ENCODE measurements at places on chromosomes 5 and 9.

- no peak for DNase-seq
Measured at GRCh38 chr5:156401804-156402203, 74.8 kb downstream of the SGCD start.

- DNase-seq = no peak
Measured at GRCh38 chr5:56648460-56649034, 166.8 kb upstream of the MAP3K1 start.

GRCh38 chr5:92505925-92506324, 1075.1 kb downstream of the NR2F1-AS1 start:
- no peak for DNase-seq

GRCh38 chr5:95770830-95771708, 39.9 kb downstream of the RHOBTB3 start:
- DNase-seq = no peak

DNA sequence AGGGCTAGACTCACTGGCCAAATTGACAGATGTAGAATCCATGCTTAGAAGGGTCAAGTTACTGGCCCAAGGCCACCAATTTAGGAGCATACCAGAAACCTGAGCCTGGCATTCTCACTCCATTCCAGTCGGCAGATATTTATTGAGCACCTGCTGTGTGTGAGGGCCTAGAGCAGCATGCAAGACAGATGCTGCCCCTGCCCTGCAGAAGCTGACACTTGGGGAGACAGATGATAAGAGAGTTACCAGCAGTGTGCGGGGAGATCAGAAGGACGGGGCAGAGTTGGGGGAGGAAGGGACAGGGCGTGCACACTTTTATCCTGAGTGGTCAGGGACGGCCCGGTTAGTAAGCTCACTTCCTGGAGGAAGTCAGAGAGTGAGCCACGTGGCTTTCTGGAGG, 111.5 kb upstream of the RAPGEF1 start:
- DNase-seq = no peak

All from non-pigmented ciliary epithelial cell (primary cell).